ENCODE measurements at places on chromosomes 4 and X. TPM values are rescaled to one million over a fixed set of nuclear protein-coding genes. Genes with fewer than 3 reads are reported as not detected.

The UGT2B7 gene
- not detected for total RNA-seq

The TECRL gene
- not detected for total RNA-seq

The F8A3 gene
- total RNA-seq, result 4.9 TPM

The LRP2BP gene
- total RNA-seq, result 0.44 TPM

The FGFR3 gene
- total RNA-seq, result 0.33 TPM

The JCHAIN gene
- 5.8 TPM for total RNA-seq

The JAKMIP1 gene
- not detected for total RNA-seq

The HEPH gene
- 57.7 TPM for total RNA-seq

The FDCSP gene
- total RNA-seq, result not detected

The LUZP4 gene
- not detected for total RNA-seq

The S100P gene
- not detected for total RNA-seq

The RAB39B gene
- total RNA-seq, result 1.7 TPM

The BMP15 gene
- not detected for total RNA-seq

The ADAM29 gene
- not detected for total RNA-seq

The IL2RG gene
- not detected for total RNA-seq

The SMIM10L2A gene
- 1.2 TPM for total RNA-seq

The WFS1 gene
- 49.1 TPM for total RNA-seq

The RADX gene
- total RNA-seq, result 2.5 TPM

Data from smooth muscle cell of trachea (primary cell).